ENCODE measurements at places on chromosomes 2 and 18. TPM values are rescaled to one million over a fixed set of nuclear protein-coding genes. Genes with fewer than 3 reads are reported as not detected.

The GALNT5 gene
- total RNA-seq, result 8.8 TPM

GRCh38 chr2:195579776-195580555, 77.1 kb upstream of the SLC39A10 start:
- H3K27ac ChIP-seq, result no peak overlapping the region
- no peak for DNase-seq
- peaks cover 6% of the 10 kb centered on the region for H3K4me1 ChIP-seq
- H3K4me3 ChIP-seq, result no peak overlapping the region

The TNFRSF11A gene
- total RNA-seq, result 3.5 TPM

The TMEM37 gene
- total RNA-seq, result 3.1 TPM

DNA sequence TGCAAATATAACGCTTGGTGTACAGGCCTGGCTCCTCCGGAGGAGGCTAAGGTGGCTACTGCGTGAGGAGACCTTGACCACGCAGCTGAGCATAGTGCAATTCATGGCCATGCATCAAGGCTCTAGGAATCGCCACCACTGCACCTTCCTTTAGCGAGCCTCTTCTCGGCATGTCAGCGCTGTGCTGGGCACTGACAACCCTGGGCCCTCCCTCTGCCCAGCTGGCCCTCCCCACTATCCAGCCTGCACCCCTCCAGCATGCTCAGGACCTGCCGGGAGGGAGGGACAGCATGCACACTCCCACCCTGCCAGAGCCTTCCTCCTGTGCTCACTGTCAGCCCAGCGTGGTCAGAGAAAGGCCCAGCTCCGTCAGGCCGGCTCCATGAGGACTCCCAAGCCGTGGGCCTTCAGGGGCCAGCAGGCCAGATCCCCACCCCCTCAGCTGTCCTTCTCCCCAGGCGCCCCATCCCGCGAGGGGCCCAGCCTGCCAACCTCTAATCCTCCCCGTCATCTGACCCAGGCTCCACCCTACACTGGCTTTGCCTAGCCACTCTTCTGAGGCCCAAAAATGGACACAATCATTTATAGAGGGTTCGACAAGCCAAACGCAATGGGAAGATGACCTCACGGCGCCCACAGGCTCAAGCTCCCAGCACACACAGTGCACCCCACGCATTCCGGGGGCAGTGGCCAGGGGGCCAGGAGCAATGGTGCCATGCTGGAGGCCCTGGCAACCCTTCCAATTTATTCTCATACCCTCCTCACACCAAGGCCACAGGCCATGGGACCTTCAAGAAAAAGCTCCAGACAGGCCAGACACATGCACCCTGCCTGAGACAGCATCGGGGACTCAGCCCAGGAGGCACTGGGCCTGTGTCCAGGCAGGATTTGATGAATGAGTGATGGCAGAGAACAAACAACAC, 3.5 kb downstream of the BIN1 start:
- DNase-seq, result no peak
- H3K4me1 ChIP-seq, result peaks cover 31% of the 10 kb centered on the region
- no peaks in the 10 kb centered on the region for H3K36me3 ChIP-seq
- peak overlapping the region; percentile 90 for H3K27ac ChIP-seq
- no peaks in the 10 kb centered on the region for H3K27me3 ChIP-seq
- no peak overlapping the region for H3K4me3 ChIP-seq

- no peak for DNase-seq
- no peaks in the 10 kb centered on the region for H3K27me3 ChIP-seq
- no peak overlapping the region for H3K4me3 ChIP-seq
Measured at GRCh38 chr2:24482972-24483300, 8.1 kb upstream of the NCOA1 start.

- peaks cover 4% of the 10 kb centered on the region for H3K4me1 ChIP-seq
- no peaks in the 10 kb centered on the region for H3K27me3 ChIP-seq
- no peak overlapping the region for H3K27ac ChIP-seq
- no peak overlapping the region for H3K4me3 ChIP-seq
Measured at GRCh38 chr2:1701020-1701419, 43.3 kb downstream of the PXDN start.

The DPP10 gene
- not detected for total RNA-seq

The APOB gene
- not detected for total RNA-seq

GRCh38 chr2:121082191-121082590, 202.8 kb downstream of the TFCP2L1 start:
- H3K4me1 ChIP-seq, result no peaks in the 10 kb centered on the region
- no peaks in the 10 kb centered on the region for H3K27me3 ChIP-seq
- H3K27ac ChIP-seq, result no peak overlapping the region
